Heart right ventricle (tissue), 16 donors: ENCODE measurements at places on chromosomes 13 and 19.

DNA sequence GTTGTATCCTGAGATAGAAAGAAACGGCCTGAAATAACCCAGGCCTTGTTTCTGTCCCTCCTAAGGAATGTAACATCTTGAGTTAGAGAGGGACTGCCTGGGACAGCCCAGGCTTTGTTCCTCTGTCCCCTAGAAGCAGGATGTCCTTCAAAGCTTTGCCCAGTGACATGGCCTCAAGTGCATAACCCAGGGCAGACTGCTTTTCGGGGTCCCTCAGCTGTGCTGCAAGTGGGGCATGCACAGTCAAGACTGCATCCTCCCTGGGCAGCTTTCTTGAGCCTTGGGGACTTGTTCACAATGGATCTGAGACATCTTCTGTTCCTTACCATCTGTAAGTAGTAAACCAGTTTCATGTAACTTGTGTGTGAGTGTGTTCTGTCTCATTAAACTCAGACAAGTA, 7.5 kb upstream of the EPSTI1 start:
- no peak for DNase-seq

GRCh38 chr13:42893214-42893671, 98.8 kb downstream of the EPSTI1 start:
- DNase-seq = no peak

GRCh38 chr13:109836629-109837607, 50.5 kb upstream of the IRS2 start:
- DNase-seq = no peak

- DNase-seq = no peak
Observed at GRCh38 chr19:38360351-38360750, 14.0 kb upstream of the PSMD8 start.

DNA sequence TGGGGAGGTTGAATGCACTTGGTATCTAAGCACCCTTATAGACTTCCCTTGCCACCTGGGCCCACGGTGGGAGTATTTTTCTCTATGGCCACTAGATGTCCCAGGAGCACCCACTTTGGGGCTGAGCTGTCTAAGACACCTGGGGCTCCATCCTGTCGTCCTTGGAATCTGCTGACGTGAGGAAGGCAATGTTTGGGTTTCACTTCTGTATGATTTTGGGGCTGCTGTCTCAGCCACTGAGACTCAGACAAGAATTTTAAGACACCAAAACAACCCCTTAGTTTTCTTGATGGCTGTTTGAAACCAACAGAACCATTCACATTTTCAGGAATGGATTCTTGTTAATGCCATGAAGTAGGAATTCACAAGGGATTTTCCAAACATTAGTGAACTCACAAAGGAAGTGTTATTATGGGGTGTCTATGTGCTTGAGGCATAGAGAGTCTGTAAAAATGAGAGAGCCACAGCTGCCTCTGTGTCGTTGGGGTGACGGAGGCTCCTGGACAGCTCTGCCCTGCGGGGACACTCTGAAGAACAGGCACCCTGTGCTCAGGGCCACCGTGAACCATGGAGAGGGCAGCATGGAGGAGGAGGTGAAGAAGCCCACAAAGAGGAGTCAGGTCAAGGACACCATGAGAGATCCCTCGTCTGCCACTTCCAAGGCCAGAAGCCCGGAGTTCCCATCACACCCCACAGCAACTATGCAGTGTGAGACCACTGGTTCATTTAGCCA, 106.8 kb upstream of the SPATA13 start:
- DNase-seq = no peak

- DNase-seq = no peak
Observed at GRCh38 chr19:18481505-18482222, 40.2 kb downstream of the ELL start.
